ENCODE measurements at places on chromosomes 2 and 18.

- DNase-seq = no peak
These were observed 94.3 kb upstream of the WDSUB1 start for GRCh38 chr2:159380685-159381239.

DNA sequence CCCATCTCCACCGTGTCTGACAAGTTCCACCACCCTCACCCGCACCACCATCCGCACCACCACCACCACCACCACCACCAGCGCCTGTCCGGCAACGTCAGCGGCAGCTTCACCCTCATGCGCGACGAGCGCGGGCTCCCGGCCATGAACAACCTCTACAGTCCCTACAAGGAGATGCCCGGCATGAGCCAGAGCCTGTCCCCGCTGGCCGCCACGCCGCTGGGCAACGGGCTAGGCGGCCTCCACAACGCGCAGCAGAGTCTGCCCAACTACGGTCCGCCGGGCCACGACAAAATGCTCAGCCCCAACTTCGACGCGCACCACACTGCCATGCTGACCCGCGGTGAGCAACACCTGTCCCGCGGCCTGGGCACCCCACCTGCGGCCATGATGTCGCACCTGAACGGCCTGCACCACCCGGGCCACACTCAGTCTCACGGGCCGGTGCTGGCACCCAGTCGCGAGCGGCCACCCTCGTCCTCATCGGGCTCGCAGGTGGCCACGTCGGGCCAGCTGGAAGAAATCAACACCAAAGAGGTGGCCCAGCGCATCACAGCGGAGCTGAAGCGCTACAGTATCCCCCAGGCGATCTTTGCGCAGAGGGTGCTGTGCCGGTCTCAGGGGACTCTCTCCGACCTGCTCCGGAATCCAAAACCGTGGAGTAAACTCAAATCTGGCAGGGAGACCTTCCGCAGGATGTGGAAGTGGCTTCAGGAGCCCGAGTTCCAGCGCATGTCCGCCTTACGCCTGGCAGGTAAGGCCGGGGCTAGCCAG is 1.2 kb downstream of the ONECUT2 start:
- peak; percentile 30 for DNase-seq

DNA sequence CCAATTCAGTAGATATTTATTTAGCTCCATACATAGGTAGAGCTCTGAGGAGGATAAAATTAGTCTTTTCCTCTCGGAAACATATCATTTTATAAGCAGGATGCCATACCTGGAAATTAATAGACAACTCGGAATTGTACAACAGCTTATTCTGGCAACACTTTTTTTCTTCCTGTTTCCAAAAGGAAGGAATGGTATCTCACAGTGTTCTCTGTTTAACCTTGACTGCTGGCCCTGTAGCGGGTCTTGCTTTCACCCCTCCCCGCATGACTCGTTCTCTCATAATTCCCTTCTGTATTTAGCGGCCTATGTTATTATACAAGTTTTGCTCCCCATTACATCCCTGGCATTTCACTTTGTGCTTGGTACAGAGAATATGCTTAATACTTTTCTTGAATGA is 2.5 kb upstream of the KYNU start:
- DNase-seq = no peak

GRCh38 chr2:17538844-17539554 is 1.5 kb upstream of the VSNL1 start:
- DNase-seq = peak; percentile 38

DNA sequence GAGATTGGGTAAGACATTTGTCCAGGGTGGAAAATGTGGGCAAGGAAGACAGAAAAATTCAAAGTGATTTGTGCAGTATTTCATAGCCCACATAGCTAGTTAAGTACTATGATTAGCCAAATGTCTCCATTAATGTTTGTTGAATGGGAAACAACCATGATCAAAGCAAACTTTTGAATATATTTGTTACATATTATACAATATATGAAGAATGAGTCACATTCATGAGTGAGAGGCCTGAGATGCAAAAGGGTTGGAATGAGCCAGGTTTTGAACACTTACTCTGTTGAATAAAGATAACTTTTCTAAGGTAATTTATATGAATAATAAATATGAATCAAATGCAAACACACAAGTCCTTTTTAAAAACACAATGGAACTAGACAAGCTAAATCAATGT is 984.5 kb upstream of the CDH2 start:
- DNase-seq = no peak

DNA sequence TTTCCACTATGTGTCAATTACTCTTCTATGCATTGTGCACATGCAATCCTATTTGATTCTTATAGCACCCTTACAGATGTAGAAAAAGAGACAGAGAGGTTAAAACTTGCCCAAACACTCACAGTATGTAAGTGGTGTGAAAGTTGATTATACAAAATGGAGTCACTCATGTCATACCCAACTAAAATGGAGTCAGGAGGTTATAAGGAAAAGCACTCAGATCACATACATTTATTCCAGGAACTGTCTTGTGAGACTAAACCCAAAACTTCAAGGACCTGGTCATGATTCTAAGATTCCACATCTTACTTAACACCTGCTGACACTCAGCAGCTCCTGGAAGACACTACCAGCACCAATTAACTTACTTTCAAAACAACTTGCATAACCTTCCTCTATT is 802.6 kb downstream of the MBD2 start:
- DNase-seq = no peak

DNA sequence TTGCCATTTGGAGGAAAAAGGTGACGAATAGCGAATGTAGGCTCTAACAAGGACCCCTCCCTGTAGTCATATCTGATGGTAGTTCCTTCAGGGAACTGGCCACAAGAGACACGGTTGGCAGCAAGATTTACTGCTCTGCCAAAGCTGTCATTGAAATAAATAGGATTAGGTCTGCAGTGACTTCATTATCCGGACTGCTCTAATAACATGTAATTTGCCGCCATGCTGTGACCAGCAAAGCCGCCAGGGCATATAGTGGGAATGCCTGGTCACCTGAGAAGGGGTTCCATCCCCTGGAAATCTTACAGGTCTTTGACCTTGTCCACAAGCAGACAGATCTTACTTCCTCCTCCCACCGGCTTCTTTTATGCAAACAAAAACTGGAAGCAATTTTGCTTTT is 59.4 kb upstream of the LAPTM4A start:
- DNase-seq = no peak

- DNase-seq = no peak
These were observed 126.5 kb downstream of the LPIN1 start for GRCh38 chr2:11872948-11873269.

GRCh38 chr2:196823750-196824522 is 14.8 kb upstream of the C2orf66 start:
- DNase-seq = no peak

All from NCI-H748 treated with DMSO at 0.1 percent for 48 hours (cell line).